Right lobe of liver (tissue), 6 donors: ENCODE measurements at places on chromosomes 11 and 22. TPM values are rescaled to one million over a fixed set of nuclear protein-coding genes. Genes with fewer than 3 reads are reported as not detected.

LARGE2 gene
- total RNA-seq = 0.43 TPM

DNA sequence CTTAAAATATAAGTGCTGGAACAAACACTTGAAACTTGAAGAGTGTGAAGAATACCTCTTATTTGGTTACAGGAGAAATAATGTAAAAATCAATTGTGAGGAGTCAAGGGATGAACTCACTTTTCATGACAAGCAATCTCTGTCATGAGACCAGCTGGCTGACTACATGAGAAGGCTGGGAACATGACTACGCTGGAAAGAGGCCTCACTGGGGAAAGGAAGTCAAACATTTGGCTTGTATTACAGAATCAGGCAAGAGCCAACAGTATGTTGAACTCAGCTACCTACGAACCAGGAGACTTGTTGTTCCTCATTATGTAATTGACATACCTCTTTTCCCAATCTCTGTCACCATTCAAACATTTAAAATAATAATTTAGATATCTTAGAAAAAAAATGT lies 14.4 kb downstream of the DCDC1 start:
- no peak overlapping the region for H3K4me3 ChIP-seq
- H3K4me1 ChIP-seq = no peaks in the 10 kb centered on the region
- H3K27me3 ChIP-seq = no peaks in the 10 kb centered on the region
- no peak for DNase-seq
- no peaks in the 10 kb centered on the region for H3K36me3 ChIP-seq

APOA1 gene
- 5,429 TPM for total RNA-seq

DNA sequence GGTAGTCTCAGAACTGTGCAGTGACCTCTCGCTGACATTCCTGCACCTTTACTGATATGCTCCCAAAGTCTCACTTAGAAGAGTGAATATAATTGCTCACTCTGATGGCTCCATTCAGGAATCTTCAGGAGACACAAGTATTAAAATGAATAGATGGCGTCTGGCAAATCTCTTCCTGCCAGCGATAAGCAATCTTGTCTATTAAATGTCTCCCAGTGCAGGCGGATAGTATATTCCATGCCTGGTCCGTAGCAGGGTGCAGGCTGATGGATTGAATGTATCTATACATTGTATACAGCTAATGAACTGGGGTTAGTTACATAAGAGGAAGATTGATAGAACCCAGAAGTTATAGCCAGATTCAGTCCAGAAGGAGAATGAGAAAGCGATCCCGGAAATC lies 575.3 kb downstream of the NTM start:
- no peaks in the 10 kb centered on the region for H3K4me1 ChIP-seq
- no peaks in the 10 kb centered on the region for H3K27me3 ChIP-seq
- H3K36me3 ChIP-seq = no peaks in the 10 kb centered on the region
- DNase-seq = no peak

- H3K4me1 ChIP-seq = no peaks in the 10 kb centered on the region
- no peak overlapping the region for H3K4me3 ChIP-seq
- no peaks in the 10 kb centered on the region for H3K27me3 ChIP-seq
- H3K27ac ChIP-seq = no peak overlapping the region
- H3K36me3 ChIP-seq = no peaks in the 10 kb centered on the region
- DNase-seq = no peak
Measured at GRCh38 chr11:124961972-124962609, 8.1 kb downstream of the CCDC15 start.

ANO3 gene
- 1.4 TPM for total RNA-seq

- peaks cover 14% of the 10 kb centered on the region for H3K4me1 ChIP-seq
- no peak for DNase-seq
- H3K27me3 ChIP-seq = no peaks in the 10 kb centered on the region
- no peak overlapping the region for H3K27ac ChIP-seq
- no peaks in the 10 kb centered on the region for H3K36me3 ChIP-seq
Measured at GRCh38 chr11:69992943-69993694, 85.0 kb upstream of the ANO1 start.

P4HA3 gene
- 0.78 TPM for total RNA-seq

- no peak for DNase-seq
- H3K36me3 ChIP-seq = no peaks in the 10 kb centered on the region
- H3K4me1 ChIP-seq = peaks cover 31% of the 10 kb centered on the region
- no peak overlapping the region for H3K4me3 ChIP-seq
Measured at GRCh38 chr22:39534092-39534506, 1.6 kb upstream of the RPS19BP1 start.
